SHP77 (cell line): ENCODE measurements at places on chromosomes 12 and 14.

DNA sequence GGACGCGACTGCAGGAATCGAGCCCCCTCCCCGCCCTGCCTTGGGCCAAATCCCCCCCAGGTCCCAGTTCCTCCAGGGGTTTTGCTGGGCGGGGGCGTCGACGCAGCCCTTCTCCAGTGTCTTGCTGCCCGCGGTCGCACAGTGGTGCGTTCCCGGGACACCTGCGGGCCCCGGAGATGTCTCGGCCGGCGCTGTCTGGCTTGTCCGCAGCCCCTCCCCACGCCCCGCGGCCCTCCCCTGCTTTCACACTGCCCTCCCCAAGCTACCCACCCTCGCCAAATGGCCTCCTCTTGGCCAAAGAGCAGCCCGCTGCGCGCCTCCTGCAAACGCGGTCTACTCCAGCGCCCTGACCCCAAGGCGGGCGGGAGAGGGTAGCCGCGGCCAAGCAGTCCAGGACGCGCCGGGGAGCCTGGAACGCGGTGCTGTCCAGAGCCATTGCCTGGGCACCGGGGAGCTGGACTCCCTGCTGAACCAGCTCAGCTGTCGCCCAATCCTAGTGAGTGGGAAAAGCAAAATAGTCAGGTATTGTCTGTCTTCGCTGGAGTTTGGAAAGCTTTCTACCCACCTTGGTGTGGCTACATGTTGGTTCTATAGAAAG lies 122.0 kb downstream of the AACS start:
- no peak for DNase-seq

DNA sequence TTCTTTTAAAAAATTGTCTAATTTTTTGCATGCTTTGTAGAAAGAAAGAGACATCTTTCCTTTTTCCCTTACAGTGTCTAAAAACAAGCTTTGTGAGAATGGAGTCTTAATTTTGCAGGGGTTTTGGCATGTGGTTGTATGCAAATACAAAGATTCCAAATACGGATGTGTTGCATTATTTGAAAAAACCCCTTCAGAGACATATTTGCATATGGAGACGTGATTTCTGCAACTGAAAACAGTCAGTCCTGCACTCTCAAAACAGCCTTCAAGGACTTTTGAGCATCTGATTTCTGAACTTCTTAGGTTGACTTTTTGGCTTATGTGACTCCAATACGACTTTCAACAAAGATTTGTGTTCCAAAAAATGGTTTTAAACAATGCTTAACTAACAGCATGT lies 7.8 kb downstream of the IRAK3 start:
- no peak for DNase-seq

DNA sequence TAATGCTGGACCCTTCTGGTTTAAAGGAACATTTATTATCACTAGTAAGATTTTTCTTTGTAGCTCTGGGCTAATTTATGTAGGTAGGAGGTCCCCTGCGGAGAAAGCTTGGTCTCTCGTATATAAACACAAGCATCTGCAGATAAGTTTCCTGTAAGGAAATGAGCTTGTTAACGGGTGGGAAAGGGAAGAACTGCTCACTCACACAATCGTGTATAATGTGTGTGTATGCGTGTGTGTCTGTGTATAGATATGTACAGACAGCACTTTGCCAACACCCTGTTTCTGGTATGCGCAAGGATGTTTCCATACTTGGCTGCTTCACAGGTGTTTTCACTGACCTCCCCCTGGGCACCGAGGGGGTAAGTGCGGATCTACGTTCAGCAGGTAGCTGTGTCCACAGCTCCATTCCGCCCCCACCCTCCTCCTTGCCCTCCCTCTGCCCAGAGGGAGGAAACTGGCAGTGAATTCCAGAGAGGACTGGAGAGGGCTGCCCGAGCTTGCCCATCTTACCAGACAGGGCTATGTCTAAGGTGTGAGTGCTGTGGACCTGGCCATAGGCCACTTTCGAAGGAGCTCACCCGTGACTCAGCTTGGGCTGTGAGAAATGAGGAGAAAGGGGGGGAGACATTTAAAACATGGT lies 65.2 kb downstream of the NINJ2 start:
- DNase-seq = no peak

GRCh38 chr14:92316937-92317336 lies 6.0 kb upstream of the SLC24A4 start:
- no peak for DNase-seq

GRCh38 chr14:100051543-100051942 lies 13.7 kb upstream of the EVL start:
- no peak for DNase-seq

- no peak for DNase-seq
These were observed 294.4 kb downstream of the AKAP6 start for GRCh38 chr14:32623300-32624093.

GRCh38 chr12:100859063-100859627 lies 64.6 kb downstream of the ANO4 start:
- DNase-seq = no peak

- no peak for DNase-seq
These were observed 281.4 kb downstream of the FLRT2 start for GRCh38 chr14:85811340-85811739.

- DNase-seq = no peak
These were observed 60.0 kb downstream of the CCNK start for GRCh38 chr14:99541211-99541610.

- DNase-seq = no peak
These were observed 104.8 kb upstream of the PLEKHG7 start for GRCh38 chr12:92597997-92598396.

GRCh38 chr12:62846491-62846890 lies 88.5 kb downstream of the PPM1H start:
- DNase-seq = no peak

GRCh38 chr12:117832459-117833457 lies 136.0 kb downstream of the KSR2 start:
- no peak for DNase-seq

GRCh38 chr14:32230181-32230580 lies 27.1 kb upstream of the RNU6-8 start:
- DNase-seq = no peak

DNA sequence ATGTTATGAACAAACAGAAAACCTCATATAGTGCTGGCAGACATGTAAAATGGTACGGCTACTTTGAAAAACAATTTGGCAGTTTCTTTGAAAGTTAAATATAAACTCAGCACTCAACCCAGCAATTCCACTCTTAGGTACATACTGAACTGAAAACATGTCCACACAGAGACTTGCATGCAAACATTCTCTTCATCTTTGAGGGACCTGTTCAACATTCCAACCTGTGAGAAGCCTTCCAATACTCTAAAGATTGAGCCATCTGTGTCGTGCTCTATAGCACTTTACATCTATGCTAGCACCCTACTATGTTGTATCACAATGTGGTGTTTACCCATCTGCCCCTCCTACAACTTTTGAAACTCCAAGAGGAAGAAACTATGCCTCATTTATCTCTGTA lies 79.3 kb downstream of the DNAI7 start:
- DNase-seq = no peak
